ENCODE measurements at places on chromosomes 16 and 17.

- no peak for DNase-seq
Measured at GRCh38 chr17:73548620-73549311, 95.5 kb downstream of the SDK2 start.

GRCh38 chr17:70544317-70544716 lies 375.0 kb downstream of the KCNJ2 start:
- no peak for DNase-seq

GRCh38 chr16:81808933-81809480 lies 29.9 kb downstream of the PLCG2 start:
- no peak for DNase-seq

DNA sequence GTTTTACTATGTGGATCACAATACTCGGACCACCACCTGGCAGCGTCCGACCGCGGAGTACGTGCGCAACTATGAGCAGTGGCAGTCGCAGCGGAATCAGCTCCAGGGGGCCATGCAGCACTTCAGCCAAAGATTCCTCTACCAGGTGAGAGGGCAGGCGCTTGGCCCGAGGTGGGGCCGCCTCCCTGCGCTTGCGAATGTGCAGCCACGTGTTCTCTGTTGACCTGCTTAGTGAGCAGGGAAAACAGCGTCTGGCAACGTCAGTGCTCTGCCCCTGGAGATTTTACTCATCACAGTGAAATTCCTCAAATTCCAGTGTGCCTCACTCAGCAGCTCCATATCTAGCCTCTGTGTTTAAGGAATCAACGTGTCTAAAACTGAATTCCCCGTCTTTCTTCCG lies 33.4 kb upstream of the CLEC18A start:
- peak; percentile 84 for DNase-seq

DNA sequence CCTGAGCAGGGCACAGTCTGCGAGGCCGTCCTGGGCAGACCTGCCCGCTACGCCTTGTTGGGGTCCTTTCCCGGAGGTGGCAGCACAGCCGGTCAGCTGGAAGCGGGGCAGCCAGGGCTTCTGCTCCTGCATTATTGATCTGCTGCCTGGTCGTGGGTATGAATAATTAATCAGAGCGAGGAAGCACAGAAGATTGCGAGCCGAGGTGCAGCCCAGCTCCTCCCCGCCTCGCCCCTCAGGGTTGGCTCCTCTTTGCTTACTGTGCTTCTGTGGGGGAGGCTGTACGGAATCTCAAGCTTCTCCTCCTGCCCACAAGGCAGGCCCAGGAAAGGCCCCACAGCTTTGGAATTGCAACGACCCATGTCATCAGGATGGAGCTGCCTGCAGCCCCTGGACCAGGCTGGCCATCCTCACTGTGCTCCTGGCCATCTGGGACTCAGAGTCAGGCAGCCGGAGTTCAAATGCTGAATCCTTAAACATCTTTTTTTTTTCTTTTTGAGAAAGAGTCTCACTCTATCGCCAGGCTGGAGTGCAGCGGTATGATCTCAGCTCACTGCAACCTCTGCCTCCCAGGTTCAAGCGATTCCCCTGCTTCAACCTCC lies 25.6 kb downstream of the TRARG1 start:
- DNase-seq, result no peak

DNA sequence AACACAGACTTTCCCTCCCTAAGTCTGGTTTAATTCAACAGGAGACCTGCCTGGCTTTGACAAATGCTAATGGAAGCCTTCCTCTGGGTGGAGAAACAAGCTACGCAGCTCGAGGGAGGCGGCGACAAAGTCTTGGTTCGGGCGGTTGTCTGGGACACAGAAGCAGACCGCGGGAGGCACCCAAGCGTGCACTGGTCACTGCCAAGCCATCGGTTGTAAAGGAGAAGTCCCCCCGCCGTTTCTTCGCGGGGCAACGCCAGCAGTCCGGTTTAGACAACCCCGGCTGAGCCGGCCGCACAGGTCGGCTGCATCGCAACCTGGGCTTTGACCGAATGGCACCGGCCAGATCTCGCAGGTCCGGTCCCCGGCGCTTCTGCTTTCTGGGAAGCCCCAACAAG lies 586 bp downstream of the GLYR1 start:
- no peak for DNase-seq

- DNase-seq, result no peak
Measured at GRCh38 chr17:74211912-74212208, 1.5 kb upstream of the TTYH2 start.

DNA sequence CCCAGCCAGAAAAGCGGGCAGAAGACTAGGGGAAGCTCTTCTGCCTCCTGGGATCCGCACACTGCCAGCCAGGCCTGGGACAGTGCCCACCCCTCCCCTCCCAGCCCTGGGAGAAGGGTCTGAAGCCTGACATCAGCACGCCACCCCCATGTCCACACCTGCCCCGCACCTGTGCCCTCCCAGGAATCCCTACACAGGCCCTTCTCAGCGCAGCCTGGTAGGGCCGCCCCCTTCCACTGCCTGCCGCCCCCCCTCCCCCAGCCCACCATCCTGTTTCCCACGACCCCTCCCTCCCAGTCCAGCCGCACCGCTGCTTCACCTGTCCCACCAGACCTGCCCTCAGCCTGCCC lies 10.6 kb downstream of the ENPP7 start:
- no peak for DNase-seq

GRCh38 chr16:24975428-24975889 lies 39.7 kb downstream of the ARHGAP17 start:
- no peak for DNase-seq

DNA sequence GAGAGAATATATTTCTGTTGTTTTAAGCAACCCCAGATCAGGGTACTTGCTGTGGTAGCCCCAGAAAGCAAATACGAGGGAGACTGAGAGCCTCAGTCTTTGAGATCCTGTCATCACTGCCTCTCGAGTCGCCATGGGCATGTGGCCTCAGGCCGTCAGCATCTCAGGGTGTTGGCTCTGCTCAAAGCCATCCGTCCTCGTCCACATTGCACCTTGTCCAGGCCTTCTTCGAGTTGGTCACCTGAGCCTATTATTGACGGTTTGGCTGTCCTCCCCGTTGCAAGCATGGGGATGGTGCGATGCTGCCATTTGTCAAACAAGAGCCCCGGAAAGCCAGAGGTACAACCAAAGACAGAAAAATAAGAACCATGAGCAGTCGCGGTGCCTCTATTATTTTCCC lies 136.9 kb downstream of the IRF8 start:
- DNase-seq, result no peak
